Mammary epithelial cell (primary cell): ENCODE measurements at places on chromosomes 5 and 9.

DNA sequence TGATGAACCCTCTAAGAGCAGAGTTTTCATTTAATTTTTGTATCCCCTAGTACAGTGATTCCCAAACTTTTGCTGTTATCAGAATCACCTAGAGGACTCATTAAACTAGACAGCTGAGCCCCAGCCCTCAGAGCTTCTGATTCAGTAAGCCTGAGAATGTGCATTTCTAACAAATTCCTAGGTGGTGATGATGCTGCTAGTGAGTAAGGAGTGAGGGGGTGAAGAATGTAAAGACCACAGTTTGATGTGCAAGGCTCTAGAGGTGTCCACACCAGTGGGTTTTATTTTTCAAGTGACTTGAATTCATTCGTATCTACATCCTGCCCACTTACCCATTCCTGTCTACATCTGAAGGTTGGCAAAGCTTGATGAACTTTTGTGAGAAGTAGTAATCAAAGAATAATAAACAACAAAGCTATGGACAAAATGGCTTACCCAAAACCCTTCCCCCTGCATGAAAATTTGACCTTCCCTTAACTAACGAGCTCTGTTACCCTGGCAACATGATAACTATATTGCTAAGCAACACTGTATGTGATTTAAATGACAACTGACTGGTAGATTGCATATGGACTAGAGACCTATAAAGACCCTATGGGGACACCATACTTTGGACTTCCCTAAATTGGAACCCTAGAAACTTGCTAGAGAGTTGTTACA, 35.2 kb downstream of the DTWD2 start:
- DNase-seq, result no peak

- peak; percentile 19 for DNase-seq
Observed at GRCh38 chr9:5562806-5563416, 52.6 kb downstream of the PDCD1LG2 start.

GRCh38 chr9:89495824-89496560, 1.9 kb downstream of the SEMA4D start:
- DNase-seq, result no peak

DNA sequence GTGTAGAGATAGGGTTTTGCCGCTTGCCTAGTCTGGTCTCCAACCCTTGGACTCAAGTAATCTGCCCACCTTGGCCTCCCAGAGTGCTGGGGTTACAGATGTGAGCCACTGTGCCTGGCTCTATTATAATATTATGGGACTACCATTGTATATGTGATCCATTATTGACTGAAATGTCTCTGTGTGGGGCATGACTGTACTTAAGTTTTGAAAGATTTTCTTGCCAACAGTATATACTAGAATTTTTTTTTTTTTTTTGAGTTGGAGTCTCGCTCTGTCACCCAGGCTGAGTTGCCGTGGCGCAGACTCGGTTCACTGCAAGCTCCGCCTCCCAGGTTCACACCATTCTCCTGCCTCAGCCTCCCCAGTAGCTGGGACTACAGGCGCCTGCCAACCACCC, 17.8 kb downstream of the SPIN1 start:
- no peak for DNase-seq

GRCh38 chr5:127612441-127613141, 36.3 kb upstream of the CTXN3 start:
- peak; percentile 37 for DNase-seq

DNA sequence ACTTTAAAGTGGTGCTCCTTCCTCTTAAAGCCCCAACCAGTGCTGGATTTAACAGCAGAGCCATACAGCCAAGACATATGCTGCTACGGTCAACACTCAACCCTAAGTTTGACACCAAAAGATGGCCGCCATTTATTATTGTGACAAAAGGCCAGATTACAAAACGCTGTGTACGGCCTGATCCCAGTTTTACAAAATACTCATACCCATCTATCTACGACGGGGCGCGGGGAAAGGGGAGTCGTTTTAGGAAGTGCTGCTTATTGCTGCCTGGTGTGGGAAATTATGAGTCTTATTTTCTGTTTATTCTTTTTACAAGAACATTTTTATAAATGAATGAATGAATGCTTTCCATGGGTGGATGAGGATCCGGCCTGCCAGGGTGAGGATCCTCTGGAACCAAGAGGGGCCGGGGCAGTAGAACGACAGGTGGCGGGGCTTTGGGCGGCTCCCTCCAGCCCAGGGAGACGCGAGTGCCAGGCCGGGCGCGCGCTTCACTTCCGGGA, 457 bp upstream of the IDNK start:
- DNase-seq, result no peak

DNA sequence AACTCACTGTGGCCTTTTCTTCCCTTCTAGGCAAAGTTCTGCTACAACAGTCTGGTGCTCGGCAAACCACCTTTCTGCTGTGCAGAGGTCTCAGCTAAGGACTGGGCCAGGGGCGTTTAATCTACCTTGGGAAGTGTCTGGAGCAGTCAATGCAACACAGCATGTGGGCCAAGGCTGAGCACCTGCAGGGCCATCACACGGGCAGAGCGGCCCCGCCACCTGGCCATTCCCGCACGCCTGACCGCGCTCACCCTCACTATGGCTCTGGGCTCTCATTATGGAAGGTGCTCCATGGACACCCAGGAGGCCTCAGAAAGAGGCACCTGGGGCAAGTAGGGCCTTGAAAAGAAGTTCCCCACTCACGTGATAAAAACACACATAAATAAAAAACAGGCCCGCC, 65.7 kb upstream of the TBC1D9B start:
- no peak for DNase-seq

GRCh38 chr9:33885948-33886347, 69.0 kb downstream of the UBE2R2 start:
- DNase-seq, result no peak

DNA sequence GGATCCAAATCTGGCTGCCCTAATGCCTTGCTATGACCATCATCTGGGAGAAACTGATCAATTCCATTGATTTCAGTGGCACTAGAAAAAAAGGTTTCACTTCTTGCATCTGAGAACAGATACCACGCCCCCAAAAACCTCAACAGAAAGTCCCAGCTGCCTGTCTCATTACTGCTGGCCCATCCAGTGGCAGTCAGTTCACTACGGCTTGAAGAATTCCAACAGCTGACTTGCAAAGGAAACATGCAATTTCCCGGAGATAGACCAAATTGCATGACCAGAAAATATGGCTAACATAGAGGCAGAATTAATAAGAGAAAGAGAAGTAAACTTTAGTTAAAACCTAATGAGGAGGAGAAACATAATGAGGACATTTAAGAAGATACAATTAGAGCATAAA, 48.6 kb downstream of the UGCG start:
- no peak for DNase-seq

DNA sequence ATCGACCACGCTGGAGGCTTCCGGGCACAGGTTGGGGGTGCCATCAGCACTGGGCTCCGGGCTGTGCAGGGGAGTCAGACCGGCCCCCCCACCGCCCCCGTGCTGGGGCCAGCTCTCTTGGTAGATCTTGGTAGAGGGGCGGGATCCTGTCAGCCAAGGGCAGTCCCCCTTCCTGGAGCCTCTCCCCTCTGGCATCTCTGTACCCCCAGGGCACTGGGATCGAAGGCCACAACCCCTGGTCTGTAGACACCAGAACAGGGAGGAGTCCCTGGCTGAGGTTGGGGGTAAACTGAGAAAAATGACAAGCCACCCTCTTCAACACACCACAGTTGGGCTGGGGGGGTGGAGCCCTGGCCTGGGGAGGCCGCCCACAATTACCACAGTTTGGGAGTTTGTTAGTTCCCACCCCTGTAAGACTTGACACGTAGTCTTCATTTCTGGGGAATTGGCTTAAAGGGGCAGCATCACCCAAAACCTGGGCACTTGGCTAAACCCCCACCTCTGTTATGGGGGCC, 882 bp downstream of the CERCAM start:
- DNase-seq, result peak; percentile 36

GRCh38 chr5:167638816-167639215, 652.6 kb upstream of the WWC1 start:
- DNase-seq, result no peak

- DNase-seq, result no peak
Observed at GRCh38 chr5:7047511-7048261, 334.5 kb downstream of the TENT4A start.

DNA sequence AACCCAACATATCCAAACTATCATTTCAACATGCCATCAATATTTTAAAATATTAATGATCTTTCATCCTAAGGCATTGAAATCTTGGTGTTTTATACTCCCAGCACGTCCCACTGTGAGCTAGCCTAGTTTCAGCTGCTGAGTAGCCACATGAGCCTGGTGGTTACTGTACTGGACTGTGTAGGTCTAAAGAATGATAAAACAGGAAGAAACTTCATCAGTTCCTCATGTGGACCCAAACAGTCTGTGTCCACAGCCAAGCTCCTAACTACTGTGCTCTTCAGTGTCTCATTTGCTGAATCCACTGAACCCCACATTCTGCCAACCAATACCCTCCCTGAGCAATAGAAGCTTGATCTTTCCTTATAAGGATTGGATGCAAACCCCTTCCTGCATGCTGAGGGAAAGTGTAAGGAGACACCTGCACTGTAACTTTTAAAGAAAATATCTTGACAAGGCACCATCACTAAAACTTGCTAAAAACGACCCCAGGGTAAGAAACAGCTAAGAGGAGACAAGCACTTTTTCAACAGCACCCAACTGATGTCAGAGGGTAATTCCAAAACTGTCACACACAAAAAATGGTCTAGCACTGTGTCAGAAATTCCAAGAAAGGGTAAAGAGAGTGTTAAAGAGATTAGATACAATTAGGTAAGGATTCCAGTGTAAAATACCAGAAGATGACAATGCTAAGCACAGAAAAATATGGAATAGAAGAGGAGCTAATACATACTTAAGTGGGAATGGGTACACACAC, 126.9 kb downstream of the SPOCK1 start:
- DNase-seq, result no peak
